ENCODE measurements at places on chromosomes 1 and 21.

GRCh38 chr1:114286179-114286578, 132.5 kb upstream of the SYT6 start:
- DNase-seq, result no peak

GRCh38 chr1:161012420-161012819, 8.5 kb downstream of the F11R start:
- DNase-seq, result no peak

DNA sequence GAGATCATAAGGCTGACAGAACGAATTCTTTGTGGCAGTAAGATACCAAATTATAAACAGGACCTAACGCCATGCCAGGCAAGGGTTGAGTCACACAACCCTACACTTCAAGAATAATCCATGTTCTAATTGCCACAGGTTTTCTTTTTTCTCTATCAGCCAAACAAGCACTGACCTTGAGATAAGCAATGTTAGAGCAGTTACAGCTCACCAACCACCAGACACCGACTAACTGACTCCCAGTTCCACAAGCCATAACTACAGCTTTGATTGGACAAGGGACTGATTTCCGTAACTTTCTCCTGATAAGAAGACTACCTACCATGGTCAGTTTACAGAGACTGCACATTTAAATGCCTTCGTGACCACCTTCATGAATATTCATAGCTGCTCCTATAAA, 149.6 kb downstream of the PTPRU start:
- DNase-seq, result no peak

DNA sequence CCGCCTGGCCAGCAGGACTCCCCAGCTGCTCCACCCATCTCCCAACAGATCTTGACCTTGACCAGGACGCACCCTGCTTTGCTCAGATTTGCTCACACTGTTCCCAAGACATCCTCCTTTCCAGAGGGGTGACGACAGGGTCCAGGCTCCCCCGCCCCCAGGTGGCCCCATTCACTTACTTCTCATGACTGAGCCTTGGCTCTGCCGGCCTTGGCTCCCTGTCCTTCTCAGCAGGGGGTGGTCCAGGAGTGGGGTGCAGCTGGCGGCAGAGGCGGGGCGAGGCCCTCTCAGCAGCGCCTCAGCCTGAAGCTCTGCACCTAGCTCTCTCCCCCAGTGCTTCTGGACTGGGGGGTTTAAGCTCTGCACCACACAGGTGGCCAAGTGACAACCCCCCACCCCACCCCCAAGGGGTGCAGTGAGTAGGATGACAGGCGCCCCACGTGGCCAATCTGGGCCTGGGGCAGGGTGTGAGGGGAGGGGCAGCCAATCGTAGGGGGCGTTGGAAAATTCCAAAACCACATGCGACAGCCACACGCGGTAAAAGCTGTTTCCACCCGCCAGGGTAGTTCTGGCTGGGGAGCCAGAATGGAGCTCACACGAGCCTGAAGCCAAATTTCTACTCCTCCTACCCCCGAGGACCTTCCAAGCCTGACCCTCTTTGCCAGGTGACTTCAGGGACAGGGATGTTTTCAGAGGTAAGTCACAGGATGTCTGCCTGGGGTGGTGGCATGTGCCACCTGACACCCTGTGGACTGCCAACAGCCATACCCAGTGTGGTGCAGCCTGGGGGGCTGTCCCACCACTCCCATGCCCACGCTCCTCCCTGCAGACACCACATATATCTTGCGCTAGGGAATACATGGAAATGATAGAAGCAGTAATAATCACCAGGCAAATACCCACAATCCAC, 5.6 kb downstream of the RORC start:
- DNase-seq, result no peak

GRCh38 chr1:117661027-117661426, 55.2 kb downstream of the TENT5C start:
- DNase-seq, result no peak

GRCh38 chr1:53655931-53656746, 82.8 kb downstream of the GLIS1 start:
- DNase-seq, result no peak

DNA sequence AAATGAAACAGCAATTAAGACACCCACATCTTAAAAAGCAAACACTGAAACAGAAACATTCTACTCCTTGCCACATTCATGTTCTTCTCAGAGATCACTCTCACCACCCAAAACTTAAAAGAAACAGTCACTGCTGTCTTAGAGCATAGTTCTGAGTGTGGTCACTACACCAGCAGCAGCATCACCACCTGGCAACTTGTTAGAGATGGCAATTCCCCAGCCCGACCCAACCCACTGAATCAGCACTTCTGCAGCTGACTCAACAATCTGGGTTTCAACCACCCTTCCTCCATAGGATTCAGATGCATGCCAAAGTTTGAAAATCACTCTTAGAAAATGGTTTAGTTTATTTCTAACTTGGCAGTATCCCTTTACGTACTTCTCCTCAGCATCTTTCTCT, 126.1 kb downstream of the CDC42BPA start:
- no peak for DNase-seq

DNA sequence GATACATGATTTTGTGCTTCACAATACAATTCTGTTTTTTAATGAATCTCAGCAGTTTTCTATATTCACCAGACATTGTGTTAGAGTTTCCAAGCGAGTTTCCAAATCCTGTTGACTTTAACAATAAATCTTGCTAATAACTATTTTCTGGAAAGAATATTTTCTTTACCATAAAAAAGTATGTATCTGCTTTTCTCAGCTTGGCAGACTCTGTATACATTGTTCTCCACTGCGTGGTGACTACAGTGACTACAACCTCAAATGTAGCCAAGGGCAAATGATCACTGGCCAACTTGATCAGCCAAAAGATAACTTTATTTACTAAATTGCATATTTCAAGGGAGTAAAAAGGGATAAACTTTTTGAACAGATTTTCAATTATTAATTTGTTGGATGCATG, 325.9 kb upstream of the ADAMTS5 start:
- no peak for DNase-seq

DNA sequence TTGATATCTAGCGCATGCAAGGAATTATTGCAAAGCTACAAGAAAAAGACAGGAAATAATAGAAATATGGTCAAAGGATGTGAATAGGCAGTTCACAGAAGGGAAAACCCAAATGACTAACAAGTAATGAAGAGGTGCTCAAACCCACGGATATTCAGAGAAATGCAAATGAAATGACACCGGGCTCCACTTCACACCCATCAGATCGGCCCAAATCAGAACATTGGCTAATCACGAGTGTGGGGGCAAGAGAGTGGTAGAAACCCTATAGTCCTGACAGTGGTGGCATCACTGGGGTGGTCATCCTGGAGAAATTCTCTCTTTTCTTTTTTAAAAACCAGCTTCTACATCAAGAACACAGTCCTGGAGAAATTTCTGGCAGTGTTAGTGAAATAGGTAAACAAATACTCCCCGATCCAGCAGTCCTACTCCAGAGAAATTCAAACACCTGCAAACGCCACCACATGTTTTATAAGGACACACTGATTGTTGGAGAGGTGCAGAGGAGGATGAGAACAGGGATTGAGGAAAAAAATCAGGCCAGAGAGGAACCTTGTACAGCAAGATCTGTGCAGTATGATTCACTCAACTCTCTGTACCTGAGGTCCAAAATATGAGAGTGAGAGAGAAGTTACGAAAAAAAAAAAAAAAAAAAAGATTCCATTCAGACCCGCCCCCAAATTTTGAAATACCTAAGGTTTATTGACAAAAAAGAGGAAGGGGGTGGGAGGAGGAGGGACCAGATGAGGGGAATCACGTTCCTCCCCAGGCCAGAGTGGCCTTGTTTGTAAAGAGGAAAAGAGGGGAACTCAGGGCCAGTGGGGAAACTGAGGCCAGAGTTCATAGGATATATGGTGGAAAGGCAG, 9.2 kb upstream of the TNFRSF1B start:
- DNase-seq, result no peak

DNA sequence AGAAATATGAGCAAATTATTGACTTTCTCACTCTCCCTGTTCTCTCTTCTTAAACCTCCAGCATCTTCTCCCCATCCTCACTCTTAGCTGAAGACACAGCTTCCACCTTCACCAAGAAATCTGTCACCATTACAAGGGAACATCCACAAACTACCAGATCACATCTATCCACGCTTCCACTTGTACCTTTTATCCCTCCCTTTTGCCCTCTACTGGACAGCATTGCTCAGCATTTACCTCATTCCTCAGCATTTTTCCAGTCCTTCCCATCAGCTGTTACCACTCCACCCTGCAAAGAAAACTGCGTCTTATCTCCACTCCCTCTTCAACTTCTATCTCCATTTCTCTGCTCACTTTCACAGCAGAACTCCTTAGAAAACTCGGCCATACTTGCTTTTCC, 42.6 kb downstream of the KCNJ6 start:
- DNase-seq, result no peak

DNA sequence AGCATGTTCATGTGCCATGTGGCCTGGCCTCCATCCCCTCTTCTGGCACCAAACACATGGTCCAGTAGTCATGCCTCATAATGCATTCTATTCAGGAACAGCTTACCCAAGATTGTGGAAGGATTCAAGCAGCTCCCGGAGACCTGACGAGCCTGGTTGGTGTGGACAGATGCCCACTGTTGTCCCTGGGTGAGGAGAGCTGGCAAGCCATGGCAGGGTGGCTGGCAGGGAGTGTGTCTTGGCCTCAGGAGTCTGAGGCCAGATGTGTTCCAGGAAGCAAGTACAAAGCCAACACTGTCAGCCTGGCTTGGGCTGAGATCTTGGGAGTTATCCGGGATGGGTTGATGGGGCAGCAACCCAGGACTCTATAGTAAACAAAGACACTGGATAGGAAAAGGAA, 7.3 kb upstream of the FABP3 start:
- DNase-seq, result no peak

DNA sequence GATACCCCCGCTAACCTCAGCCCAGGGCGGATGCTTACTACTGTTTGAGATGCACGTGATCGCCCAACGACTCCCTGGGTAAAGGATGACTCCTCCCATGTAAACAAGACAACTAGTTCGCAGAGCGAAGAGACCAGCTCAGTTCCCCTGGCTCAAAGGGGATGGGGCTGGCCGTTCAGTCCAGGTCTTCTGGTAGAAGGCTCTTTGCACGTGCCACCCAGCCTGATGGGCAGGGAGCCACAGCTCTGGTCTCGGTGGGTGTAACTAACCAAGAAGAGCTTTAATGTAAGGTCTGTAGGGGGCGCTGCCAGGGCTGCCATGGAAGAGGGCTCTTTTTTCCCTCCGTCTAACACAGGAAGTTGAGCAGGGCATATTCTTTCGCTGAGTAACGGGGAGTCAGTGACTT, 49.4 kb upstream of the PARP1 start:
- DNase-seq, result no peak

GRCh38 chr1:79293611-79294010, 287.1 kb upstream of the ADGRL4 start:
- no peak for DNase-seq

DNA sequence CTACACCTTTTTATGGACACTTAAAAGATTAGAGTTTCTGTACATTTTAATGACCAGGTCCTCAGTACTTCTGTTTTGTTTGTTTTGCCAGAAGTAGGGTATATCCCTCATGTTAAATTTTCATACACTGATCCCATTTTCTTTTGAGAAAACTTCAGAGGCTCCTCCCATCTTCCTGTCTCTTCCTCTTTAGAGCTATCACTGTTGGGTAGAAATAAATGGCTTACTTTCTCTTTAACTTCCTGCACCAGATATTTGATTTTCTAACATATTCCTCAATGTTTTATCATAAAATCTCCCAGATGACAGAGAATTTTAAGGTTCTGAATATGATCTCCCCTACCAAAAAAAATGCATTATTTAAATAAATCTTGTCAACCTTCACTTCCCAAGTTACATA, 23.4 kb downstream of the VAV3 start:
- no peak for DNase-seq

- DNase-seq, result no peak
Observed at GRCh38 chr1:58528518-58528917, 18.0 kb downstream of the OMA1 start.

GRCh38 chr21:40618191-40618973, 228.6 kb downstream of the DSCAM start:
- DNase-seq, result no peak

- no peak for DNase-seq
Observed at GRCh38 chr1:200889571-200889970, 5.1 kb upstream of the INAVA start.

- DNase-seq, result no peak
Observed at GRCh38 chr1:181655756-181656155, 172.4 kb downstream of the CACNA1E start.

- no peak for DNase-seq
Observed at GRCh38 chr1:9351654-9352271, 59.1 kb downstream of the SPSB1 start.

DNA sequence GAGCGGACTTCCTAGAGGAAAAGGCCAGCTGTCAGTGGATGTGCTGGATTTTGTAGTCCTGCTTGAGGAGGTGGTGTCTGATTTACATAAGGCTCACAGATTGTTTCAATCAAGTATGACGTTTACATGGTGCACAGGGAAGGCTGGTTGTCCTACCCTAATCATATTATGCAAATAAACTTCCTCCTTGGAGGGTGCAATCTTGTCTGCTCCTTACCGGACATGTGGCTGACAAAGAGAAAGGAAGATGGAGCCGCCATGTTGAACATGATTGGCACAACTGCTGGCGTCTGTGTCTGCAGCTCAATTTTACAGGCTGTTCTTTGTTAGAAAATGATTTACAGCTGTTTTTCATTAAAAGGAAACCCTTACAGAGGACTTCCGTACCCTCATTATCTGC, 1656.1 kb downstream of the KCNT2 start:
- no peak for DNase-seq

- DNase-seq, result no peak
Observed at GRCh38 chr1:99869304-99869703, 19.1 kb downstream of the AGL start.

DNA sequence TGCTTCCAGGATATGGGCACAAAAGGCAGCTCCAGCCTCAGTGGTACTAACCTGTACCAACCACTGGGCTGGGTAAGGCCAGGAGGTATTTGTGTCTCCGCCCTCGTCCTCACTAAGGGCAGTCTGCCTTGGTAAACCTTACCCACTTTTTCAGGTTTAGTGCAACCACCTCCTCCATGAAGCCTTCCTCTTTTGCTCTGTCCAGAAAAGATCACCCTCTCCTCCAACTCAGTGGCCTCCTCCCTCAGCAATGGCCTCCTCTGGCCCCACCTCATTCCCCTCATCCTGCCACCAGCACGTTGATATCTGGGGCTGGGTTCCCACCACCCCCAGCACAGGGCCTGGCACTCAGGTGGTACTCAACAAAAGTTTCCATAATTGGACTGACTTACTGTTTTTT, 161.5 kb downstream of the GRIK3 start:
- no peak for DNase-seq

- no peak for DNase-seq
Observed at GRCh38 chr1:92342401-92342800, 43.5 kb downstream of the RPAP2 start.
